Stimulated activated naive B cell treated with anti-CD40 and anti-IgM and Interleukin-4, amounts not matched to agents 10 μg/mL and 1 μg/mL and 100 μg/mL, for 72 hours (primary cell): ENCODE measurements at places on chromosomes 12 and 14.

GRCh38 chr12:11561411-11561810 lies 88.1 kb upstream of the ETV6 start:
- DNase-seq = no peak

GRCh38 chr14:80959496-80959895 lies 4.1 kb downstream of the TSHR start:
- DNase-seq = peak; percentile 70

- no peak for DNase-seq
Observed at GRCh38 chr12:5257763-5258495, 174.0 kb upstream of the NTF3 start.

DNA sequence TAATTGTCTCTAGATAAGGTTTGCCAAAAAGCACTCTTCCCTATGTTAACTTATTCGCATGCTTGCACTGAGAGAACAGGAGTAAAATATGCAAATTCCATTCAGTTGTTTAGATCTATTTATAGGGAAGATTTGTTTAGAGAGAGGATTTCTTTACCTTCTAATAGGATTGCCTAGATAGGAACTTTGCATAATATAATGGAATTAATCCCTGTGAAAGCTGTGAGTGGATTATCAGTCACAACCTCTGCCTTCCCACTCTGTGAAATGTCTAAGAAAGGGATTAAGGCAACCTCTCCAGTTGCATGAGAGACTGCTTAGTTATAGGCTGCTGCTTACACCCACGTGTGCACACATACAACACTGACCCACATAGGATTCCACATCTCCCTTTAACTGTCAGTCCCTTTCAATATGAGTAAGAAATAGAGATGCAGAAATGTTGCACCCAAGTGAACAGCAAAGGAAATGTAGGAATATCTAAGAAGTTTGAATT lies 83.2 kb downstream of the ALG10B start:
- DNase-seq = no peak

DNA sequence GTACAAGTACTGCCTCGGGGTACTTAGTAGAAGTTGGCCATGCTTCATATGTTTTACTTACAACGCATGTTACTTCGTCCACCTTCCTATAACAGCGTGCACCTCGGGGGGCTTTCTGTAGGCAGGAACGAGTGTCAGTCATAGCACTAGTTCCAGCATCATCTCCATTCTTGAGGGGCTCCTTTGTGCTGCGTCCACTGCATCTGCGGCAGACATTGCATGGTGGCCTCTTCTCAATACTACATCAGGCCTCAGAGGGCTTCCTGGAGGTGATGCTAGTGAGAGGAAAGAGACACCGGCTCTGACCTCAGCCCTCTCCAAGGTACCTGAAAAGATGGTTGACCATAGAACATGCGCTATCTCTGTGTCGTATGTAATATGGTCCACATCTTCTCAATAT lies 121.2 kb upstream of the RTL1 start:
- no peak for DNase-seq

DNA sequence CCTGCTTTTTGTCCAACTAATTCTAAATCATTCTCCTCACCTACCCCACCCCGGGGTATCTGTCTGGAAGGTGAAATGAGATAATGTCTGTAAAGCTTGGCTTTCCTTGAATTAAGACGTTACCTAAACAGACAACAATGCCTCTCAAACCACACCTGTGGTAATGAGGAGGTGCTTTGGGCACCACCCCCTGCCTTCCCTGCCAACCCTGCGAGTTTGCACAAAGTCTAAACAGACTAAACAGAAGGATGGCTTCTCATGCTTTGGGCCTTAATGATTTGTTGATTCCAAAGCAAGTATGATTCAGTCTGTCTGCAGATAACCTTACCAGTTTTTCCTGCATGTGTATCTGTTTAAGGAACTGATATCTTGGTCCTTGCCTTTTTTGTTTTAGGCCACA lies 82.4 kb downstream of the ZFC3H1 start:
- DNase-seq = no peak

GRCh38 chr12:6630736-6631135 lies 5.0 kb downstream of the LPAR5 start:
- no peak for DNase-seq

DNA sequence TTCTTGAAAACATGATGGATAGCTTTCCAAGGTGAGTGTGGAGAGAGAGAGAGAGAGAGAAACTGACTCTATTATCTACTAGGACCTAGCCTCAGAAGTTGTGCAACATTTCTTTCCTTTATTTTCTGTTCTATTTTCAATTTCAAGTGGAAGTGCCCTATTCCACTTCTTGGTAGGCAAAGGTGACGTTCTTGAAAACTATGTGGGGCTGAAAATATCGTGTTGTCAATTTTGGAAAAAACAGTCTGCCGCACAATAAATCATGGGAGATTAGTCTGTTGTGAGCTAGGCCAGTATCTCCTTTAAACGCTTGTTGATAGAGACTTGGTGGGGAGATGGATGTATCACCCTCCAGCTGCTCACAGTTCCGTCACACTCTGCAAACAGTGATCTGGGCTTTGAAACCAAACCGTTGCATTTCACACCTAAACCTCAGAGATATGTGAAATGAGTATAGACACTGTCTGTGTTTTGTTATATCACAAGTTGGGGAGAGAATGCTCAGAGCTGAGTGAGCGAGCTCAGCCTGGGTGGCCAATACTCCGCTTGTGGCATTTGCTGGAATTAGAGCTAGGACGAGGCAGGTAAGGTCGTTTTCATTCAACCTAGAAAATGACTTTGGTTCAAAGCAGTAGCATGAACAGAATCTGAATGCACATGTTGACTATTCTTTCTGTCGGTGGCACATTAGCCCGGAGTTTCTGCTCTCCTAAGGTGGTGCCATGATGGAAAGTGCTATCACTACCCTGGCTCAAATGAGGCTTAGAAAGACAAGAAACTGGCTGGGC lies 75.1 kb upstream of the ST8SIA1 start:
- DNase-seq = no peak

DNA sequence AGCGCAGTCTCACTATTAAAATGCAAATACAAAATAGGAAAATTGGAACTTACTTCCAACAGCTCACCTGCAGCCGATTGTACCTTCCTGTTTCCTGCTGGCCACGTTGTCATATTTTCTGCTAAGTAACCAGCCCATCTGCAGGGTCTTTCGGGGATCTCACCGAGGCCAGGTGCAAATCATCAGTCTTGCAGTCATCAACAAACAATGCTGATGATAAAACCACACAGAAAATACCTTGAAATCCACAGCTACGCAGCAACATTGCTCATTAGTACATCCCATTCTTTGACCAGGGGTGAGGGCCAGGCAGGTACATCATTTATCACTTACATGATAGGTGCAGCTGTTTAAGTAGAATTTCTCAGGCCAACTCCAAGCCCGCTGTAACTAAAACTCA lies 406.9 kb downstream of the TMEM121 start:
- DNase-seq = no peak

- no peak for DNase-seq
Observed at GRCh38 chr12:64824130-64824499, 332 bp upstream of the TBC1D30 start.

- DNase-seq = no peak
Observed at GRCh38 chr14:92470215-92470614, 43.4 kb upstream of the RIN3 start.

DNA sequence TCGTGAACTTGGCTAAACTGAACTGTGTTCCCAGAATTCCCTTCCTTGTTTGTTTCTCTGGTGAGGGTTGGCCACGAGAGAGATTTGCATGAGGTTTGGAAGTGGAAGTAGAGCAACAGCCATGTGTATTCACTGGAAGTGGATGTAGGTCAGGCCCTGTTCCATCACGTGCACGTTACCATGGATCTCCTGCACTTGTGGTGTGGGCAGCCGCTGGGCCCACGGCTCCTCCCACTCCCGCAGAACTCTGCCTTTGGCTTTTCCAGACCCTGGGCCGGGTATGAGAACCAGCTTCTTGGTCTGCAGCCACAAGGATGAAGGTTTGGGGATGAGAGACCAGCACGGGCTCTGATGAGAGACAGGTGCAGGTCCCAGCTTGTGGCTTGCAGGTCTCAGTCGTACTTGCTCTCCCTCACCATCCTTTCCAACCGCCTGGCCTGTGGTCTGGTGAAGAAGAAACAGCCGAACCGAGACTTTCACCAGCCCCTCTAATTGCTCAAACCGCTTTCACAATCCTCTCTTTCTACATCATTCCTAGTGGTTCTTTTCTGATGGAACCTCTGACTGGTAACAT lies 94.9 kb downstream of the DUSP16 start:
- DNase-seq = no peak

- no peak for DNase-seq
Observed at GRCh38 chr14:75979648-75980565, 1.9 kb downstream of the TGFB3 start.

- DNase-seq = no peak
Observed at GRCh38 chr12:100295764-100296555, 29.0 kb downstream of the SCYL2 start.

- no peak for DNase-seq
Observed at GRCh38 chr12:97259098-97259497, 203.5 kb upstream of the RMST start.

- DNase-seq = no peak
Observed at GRCh38 chr12:93140325-93140724, 211.2 kb upstream of the EEA1 start.

DNA sequence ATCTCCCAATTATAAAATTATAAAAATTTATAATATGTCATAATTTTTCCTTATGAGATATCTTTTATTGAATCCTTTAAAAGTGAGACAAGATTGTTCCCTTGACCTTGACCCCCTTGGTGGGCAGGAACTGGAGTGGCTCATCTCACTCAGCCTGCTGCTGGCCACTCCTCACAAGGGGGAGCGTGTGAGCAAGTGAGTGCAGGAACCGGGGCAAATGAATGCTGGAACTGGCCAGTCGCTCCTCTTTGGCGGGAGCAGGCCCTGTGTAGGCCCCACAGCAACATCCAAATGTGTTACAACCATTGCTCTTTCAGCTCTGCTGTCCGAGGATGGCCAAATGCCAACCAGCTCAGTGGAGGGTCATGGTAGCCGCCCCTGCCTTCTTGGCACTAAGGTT lies 178.8 kb downstream of the ETNK1 start:
- DNase-seq = no peak

GRCh38 chr12:103626498-103626897 lies 39.4 kb downstream of the STAB2 start:
- DNase-seq = no peak

DNA sequence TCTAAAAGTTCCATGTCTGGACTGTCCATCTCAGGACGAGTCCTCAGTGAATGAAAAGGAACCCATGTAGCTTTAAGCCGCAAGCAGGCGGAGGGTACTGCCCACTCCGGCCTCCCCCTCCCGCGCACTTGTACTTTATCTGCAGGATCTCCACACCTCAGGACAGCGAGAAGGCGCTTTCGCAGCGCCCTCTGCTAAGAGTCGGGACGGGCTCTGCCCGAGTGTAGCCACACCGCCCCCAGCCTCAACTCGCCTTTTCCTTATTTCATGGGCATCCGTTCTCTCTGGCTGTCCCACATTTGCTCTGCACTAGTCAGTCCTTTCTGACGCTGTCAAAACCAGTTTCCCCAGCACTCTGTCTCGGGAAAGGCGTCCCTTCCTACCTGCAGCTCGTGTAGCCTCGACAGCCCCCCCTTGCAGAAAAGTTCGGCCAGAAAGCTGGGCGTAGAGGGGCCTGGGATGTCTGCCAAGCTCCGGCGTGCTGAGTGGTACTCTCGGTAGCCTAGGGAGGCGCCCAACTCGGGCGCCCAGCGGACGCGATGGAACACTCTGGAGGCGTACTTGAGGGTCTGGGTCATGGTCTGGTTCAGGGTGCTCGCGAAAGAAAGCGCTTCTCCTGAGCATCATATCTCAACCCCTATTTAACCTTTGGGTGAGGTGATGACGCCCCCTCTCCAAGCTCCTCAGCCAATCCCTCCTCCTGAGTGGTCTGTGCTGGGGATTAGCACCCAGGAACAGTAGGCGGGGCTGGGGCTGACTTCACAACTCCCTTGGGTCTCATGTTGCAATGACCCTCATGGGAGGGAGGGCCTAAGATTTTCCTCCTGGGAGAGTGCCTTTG lies at the start of gene CYP27B1:
Gene CYP27B1 (minus strand): TSS at position 615 of the 841 bp plus-strand sequence. CDS start 37 bp downstream, at position 578.
- no peak for DNase-seq

- DNase-seq = peak; percentile 69
Observed at GRCh38 chr14:35365130-35366055, 39.2 kb downstream of the NFKBIA start.

GRCh38 chr12:6469092-6469491 lies 1.4 kb downstream of the VAMP1 start:
- no peak for DNase-seq

DNA sequence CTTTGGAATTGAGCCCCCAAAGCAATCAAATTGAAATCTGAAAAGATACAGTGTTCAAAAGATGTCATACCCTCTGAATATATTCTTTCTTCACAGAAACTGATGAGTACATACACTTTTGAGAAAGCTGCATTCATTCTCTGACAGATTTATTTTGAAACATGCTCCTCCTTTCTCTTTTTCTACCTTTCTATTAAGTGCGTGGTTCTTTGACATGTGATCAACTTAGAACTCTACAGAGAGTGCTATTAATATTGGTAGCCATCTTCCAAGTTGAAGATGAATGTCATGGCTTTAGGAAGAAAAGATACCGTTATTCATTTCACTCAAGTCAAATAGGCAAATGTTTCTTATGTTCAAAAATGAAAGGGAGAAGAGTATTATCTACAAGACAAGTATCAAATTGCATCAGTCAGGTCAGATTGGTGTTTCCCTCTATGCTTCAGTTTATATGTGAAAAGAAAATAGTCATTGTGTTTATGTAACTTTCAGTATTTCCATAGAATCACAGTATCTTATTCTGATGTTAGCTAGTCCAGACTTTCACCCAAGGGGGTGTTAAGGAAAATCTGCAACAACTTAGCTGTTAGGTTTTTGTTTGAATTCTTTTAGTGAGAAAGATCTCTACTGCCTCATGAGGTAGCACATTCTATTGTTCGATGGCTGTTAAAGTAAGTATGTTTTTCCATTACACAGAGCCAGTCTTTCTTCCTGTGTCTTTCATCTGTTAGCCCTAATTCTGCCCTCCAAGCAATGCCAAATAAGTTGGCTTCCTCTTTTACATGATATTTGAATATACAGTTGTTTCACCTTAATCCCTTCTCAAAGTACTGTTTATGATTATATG lies 55.4 kb upstream of the GARIN2 start:
- no peak for DNase-seq

- no peak for DNase-seq
Observed at GRCh38 chr12:13204428-13204827, 7.9 kb downstream of the EMP1 start.

GRCh38 chr12:104959335-104959841 lies 1.3 kb upstream of the SLC41A2 start:
- no peak for DNase-seq

DNA sequence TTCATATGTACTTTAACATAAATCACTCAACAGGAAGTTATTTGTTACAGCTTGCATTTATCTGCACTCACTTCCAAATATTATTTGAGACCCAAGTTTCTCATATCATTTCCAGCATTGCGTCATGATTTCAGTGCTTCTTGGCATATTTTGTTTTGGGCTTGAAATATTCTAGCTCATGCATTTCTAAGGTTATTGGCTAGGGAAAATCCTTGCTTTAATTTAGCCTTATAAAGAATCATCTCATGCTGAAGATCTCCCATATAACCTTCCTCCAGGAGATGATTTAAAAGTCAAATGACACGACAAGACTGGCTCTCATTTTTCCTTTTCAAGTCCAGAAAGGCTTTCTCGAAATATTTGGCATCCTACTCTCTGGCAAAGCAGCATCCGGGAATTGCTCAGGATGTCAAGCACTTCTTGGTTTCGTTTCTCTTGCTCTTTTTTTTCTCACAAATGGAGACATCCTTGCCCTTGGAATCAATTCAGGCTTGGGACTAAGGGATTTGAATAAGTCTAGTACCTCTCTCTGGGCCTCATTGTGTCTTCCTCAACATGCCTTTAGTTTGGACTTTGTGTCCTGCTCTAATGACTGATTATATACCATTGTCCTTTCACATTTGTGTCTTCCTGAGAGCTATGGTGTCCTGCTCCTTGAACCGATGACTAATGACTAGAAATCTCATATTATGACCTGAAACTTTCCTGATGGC lies 295.0 kb downstream of the RMST start:
- DNase-seq = no peak
